PC-3 (cell line): ENCODE measurements at places on chromosomes 16 and 17.

GRCh38 chr17:37833237-37833859, 88.5 kb upstream of the HNF1B start:
- no peak for DNase-seq

DNA sequence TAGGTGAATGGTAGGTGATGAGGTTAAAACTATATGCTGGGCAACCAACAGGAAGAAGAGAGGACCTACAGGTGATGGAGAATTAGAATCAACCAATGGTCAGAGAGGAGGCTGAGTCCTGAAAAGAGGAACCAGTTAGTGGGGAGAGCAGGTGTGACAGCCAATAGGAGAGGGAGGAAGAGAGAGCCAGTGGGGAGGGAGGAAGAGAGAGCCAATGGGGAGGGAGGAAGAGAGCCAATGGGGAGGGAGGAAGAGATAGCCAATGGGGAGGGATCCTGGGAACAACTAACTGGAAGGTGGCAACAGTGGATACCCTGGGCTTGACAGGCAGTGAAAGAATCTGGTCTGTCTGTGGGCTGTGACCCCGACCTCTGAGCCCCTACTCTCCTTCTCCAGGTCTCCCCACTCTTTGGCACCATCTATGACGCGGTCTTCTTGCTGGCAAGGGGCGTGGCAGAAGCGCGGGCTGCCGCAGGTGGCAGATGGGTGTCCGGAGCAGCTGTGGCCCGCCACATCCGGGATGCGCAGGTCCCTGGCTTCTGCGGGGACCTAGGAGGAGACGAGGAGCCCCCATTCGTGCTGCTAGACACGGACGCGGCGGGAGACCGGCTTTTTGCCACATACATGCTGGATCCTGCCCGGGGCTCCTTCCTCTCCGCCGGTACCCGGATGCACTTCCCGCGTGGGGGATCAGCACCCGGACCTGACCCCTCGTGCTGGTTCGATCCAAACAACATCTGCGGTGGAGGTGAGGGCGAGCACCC, 3.7 kb downstream of the GUCY2D start:
- no peak for DNase-seq

DNA sequence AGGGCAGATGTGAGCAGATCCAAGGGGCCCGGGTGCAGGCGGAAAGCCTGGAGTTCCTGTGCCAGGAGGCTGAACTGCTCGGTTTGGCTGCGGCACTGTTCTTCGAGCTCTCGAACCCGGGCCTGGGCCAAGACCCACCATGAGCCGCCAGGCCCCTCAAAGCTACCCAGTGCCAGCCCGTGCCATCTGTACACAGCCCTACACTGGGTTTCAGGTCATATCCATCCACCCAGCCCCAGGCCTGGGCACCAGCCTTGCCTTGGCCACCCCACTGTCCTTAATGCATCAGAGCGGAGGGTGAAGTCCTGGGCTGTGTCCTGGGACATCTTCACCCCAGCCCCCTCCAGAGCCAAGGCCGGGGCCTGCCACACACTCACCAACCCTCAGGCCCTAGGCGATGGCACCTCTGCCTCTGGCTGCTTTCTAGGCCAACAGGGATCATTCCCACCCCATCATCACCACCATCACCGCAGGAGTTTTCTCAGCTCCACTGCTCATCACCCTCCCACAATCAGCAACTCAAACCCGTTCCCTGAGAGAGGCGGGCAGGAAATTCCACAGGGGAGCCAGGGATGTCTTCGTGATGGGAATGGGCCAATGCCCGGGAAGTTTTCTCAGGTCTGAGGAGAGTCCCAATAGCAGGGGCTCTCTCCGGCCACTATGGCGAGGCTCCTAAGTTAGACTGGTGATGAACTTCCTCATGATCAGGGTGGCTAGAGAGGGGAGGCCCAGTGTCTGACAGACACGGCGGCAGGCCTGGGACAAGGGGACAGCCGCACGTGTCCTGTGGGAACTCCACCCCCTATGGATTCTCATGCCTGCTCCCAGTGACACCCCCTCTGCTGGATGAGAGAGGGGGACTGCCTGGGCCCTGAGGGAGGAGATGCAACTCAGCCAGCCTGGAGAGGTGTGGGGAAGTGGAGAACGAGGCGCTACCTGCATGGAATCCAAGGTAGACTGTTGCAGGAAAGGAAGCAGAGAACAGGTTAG, 9.1 kb downstream of the TSPOAP1 start:
- DNase-seq: no peak

DNA sequence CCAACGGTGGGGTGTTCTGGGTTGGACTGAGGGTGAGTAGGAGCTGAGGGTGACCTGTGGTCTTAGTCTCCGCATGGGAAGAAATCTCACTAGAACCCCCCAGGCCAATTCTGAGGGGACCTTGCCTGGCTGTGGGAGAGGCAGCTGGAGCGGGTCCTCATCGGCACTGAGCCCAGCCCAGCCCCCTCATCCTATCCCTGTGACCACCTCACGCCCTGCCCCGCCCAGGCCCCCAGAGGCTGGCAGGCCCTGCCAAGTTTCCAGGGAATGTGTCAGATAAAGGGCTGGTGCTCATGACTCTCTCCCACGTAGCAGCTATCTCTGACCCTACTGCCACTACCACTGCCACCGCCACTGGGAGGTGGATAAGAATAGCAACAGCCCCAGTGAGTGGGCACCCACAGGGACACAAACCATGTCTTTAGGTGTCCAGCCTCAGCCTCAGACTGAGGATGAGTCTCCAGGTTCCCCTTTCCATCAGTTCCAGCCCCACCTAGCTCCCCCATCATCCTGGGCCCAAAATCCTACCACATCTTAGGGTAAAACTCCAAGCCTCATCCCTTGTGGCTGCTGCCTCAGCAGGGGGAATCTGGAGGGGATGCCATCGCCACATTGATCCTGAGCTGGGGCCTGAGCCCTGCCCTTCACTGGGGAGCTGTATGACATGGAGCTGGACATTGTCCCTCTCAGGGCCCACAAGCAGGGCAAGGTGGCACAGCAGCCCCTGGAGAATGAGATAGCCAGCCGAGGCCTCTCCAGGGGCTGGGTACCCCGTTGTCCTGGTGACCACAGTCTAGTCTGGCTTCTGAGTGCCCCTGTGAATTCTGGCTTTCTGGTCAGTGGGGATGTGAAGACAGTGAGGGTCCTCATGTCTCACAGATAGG, 14.9 kb downstream of the CDH16 start:
- DNase-seq: no peak

- no peak for DNase-seq
These were observed 15.8 kb upstream of the PRM1 start for GRCh38 chr16:11296706-11297491.

DNA sequence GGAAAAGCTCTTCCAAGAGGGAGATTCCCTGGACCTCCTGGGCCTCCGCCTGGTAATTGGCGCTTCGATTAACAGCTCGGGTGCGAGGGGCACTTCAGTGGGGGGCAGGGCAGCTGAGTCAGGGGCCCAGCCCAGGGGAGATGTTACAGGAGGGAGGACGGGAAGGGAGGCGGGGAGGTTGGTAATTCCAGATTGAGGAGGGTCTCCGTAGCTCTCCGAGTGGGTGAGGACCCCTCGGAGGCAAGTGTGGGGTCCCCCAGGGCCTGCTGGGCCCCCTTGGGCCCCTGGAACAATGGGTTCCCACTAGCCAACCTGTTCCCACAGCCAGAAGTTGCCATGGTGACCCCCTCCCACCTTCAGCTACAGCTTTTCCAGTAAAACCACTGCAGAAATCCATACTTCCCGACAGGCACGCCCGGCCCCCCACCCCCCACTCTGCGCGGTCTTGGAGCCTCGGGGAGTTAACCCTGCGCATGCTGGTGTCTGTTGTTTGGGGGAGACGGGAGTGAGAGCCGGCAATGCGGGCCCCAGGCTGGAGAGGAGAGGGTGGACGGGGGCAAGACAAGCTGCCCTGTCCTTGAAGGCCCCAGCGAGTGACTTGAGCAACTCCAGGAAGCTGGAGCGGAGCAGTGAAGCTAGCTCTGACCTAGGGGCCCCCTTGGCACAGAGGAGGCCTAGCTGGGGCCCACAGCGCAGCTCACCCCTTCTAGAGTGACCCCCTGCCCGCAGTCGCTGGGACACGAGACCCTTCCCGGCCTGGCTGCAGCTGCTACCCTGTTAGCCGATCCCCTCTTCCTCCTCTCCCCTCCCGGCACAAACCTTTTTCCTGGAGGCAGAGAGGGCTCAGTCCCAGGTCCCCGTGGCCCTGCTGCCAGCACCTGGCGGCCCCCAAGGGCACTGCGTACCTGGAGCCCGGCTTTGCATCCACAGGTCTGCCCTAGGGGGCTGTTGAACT, 37.8 kb downstream of the TMEM235 start:
- no peak for DNase-seq

- DNase-seq: no peak
These were observed 79.6 kb upstream of the ATP2A3 start for GRCh38 chr17:4043862-4044261.

DNA sequence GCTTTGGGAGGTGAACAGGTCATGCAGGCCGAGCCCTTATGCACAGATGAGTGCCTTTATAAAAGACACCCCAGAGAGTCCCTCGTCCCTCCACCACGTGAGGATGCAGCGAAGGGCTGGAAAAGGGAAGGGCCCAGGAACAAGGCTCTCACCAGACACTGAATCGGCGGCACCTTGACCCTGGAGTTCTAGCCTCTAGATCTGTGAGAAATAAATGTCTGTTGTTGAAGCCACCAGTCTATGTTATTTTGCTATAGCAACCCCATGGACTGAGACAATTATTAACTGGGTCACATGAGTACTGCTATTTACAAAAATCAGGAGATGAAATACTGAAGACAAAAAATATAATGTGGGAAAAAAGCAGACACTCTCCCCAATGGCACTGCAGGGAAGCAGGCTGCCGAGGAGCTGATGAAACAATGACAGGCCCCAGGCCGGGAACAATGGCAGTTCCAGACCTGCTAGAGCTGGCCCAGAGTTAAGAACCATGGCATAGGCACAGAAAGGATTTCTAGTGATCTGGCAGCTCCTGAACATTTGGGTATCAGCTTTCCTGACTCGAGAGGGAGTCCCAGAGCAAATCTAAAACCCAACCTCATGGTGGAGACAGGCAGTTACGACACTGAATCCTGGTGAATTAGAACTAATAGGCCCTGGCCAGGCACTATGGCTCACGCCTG, 17.8 kb upstream of the GGA2 start:
- DNase-seq: no peak

DNA sequence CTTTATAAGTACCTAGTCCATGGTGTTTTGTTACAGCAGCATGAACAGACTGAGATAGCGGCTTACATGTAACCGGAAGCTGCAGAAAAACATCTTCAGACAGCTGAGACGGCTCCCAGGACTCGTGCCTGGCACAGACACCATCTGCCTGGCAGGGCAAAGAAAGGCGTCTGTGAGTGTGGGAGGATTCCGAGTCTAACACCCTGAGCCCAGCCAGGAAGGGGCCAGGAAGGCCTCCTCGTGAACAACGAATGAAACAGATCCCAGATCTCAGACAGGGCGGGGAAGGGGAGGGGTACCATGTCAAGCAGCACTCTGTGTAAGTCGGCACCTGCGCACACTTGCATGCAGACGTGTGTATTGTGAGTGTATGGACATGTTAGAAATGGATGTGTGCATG, 4.4 kb upstream of the CSNK1D start:
- no peak for DNase-seq

- DNase-seq: peak; percentile 48
These were observed 20.4 kb downstream of the PRKCA start for GRCh38 chr17:66322764-66323163.
